ENCODE measurements at places on chromosomes 12 and 14. TPM values are rescaled to one million over a fixed set of nuclear protein-coding genes. Genes with fewer than 3 reads are reported as not detected.

DNA sequence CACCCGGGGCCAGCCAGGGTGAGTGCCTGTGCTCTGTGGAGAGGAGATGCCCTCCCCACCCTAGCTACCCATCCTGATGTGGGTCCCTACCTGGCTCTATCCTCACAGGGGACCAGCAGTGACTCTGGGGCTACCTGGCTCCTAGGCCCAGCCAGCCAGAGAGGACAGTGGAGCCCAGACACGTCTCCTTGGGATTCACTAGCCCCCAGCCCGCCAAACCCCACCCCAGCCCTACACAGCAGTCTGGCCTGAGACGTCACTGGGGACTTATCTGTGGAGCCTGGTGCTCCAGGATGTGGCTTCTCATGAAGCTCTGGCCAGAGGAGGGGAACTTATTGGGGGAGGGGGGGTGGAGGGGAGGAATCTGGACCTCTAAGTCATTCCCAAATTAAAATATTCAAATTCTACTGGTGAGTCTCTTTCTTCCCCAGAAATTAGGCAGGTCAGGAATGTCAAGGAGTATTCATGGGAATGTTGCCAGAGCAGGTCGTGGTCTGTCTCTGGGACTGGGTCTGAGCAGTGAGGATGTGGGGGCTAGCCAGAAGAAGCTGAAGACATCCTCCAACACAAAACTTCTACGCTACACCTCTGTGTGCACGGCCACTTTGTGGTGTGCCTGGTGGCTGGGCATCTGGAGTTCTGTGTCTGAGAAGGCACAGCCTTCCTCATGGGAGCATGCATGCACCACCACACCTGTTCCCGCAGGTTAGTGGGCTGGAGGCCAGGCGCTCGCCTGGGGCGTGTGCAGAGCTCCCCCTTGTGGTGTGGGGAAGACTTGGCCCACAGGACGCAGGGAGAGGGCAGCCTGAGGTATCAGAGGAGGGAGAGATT lies 2.7 kb downstream of the CMTM5 start:
- peak; percentile 28 for DNase-seq

DNA sequence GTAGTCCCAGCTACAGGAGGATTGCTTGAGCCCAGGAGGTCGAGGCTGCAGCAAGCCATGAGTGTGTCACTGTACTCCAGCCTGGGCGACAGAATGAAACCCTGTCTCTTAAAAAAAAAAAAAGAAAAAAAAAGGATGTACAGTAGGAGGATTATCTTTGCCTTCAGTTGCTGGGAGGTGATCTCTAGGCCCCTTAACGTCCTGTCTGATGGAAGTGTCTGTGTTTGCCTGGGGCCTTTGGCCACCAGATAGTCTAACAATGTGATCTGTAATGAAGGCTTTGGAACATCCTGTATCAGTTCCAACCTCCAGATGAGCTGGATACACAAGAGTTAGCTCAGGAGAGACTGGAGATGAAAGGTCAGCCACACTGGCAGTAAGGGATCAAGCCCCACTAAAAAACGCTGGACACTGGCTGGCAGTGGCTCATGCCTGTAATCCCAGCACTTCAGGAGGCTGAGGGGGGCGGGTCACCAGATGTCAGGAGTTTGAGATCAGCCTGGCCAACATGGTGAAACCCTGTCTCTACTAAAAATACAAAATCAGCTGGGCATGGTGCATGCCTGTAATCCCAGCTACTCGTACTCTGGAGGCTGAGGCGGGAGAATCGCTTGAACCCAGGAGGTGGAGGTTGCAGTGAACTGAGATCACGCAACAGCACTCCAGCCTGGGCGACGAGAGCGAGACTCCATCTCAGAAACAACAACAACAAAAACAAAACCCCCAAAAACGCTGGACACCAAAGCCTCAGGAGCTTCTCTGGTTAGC lies 19.0 kb upstream of the HNF1A start:
- DNase-seq = no peak

DNA sequence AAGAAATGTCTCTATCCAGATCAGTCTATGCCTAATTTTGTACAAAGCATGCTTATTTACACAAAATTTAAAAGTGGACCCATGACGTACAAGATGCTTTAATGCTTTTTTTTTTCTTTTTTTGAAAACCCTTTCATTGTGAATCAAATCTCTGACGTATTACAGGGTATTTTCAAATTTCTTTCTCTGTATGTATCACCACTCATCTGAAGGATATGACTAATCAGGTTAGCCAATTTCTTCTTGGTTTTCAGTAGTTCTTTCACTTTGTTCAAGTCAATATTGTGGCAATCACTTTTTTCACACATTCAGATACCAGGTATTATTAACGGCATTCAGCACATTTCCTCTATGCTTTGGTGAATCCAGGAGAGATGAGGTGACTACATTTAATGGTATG lies 685.3 kb downstream of the TRHDE start:
- no peak for DNase-seq

DNA sequence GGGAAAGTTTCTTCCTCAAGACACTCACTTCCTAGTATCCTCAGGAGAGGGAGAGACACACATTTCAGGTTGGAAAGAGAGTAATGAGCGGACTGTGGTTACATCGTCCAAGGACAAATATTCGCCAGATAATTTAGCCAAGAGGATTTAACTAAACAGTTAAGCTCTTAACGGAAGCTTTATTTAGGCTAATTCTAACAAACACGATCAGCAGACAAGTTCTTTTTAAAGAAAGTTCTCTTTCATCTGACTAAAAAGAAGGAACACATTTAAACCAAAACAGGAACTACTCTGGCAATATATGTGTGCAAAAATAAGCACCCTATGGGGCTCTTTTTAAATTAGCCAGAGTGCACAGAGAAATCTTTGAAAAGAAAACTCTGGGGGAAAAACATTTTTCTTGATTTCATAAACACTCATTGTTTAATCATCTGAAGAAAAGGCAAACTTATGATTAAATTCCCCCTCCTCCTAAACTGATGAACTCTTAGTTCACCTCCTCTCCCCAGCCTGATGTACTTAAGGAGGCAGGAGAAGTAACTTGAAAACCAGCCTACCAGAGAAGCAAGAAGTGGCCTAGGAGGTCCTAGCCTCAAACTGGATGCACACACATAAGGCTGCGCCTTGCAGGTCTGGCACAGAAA lies 13.3 kb upstream of the BTG1 start:
- DNase-seq = no peak

ISM2 gene
- polyA plus RNA-seq = 0.16 TPM

- no peak for DNase-seq
These were observed at the start of gene DRAM1 for GRCh38 chr12:101876861-101877805. TSS of gene DRAM1 (plus strand) at chr12:101877580. CDS start at chr12:101877790, 210 bp downstream.

PPP1R1A gene
- polyA plus RNA-seq = not detected

DNAJC22 gene
- polyA plus RNA-seq = not detected

- DNase-seq = no peak
These were observed 28.3 kb downstream of the SH2B3 start for GRCh38 chr12:111434049-111434448.

NUDT14 gene
- polyA plus RNA-seq = 28.8 TPM

GRCh38 chr12:3262470-3262869 lies 185.3 kb downstream of the TSPAN9 start:
- DNase-seq = no peak

DNA sequence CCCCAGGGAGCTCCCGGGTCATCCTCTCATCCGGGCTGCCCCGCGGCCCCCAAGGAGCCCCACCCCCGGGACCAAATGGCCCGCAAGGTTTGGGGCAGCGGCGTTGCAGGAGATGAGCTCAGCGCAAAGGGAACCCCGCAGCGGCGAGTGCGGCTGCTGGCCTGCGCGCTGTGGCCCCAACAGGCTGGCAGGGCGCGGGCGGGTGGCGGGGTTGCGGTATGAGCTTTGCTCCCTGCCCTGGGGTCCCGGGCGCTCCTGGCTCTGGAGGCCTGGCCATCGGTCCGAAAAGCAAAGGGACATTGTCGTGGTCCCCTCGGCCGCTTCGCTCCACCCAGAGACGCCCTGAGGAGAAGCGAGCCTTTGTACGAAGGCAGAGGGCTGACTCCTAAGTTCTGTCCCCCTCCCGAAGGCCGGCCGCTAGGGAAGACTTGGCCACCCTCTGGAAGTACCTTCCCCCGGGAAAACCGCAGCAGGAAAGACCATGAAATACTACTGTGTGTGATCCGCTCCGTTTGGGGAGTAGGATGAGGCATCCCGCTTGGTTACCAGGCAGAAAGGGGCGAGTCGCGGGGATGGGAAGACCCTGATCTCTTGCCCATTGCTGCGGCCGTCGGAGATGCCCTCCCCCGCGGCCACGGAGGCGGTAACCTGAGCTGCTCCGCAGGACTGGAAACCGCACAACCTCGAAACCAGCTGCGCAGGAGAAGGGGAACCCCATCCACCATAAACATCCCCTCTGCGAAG lies 620 bp upstream of the NID2 start:
- no peak for DNase-seq

CISTR gene
- polyA plus RNA-seq = not detected

DNA sequence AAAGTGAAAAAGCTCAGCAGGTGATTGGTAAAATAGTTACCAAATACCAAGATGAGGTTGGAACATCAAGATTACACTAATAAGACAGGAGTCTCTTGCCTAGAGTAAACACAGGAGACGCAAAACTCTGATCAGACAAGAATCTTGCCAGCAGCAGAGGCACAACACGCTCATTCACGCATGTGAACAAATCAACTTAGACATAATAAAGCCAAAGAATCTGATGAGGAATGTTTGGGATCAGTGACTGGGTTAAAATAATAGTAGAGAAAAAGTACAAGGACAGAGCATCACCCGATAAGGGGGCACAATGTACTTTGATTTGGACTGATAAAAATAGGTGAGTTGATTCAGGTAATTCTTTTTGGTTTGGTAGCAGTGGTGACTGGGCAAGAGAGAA lies 159.5 kb upstream of the GRIP1 start:
- DNase-seq = no peak

LMNTD1 gene
- polyA plus RNA-seq = 0.42 TPM

DNA sequence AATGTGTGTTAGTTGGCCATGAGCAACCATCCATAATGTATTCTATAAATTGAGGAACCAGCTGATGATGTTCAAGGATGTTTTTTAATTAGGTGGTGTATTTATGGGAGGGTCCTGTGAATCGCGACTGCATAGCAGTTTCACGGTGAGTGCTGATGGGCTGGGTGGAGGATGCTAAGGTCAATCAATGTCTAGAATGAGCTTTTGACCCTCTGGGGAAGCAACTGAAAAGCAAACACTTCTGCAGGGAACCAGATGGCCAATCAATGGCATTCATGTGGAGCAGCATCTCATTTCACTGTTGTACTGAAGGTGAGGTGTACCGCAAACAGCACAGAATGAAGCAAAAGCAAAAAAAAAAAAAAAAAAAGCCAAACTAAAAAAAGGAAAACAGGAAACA lies 676.1 kb upstream of the TMEM132C start:
- no peak for DNase-seq

MYF5 gene
- not detected for polyA plus RNA-seq

CMTM5 gene
- polyA plus RNA-seq = not detected

DNA sequence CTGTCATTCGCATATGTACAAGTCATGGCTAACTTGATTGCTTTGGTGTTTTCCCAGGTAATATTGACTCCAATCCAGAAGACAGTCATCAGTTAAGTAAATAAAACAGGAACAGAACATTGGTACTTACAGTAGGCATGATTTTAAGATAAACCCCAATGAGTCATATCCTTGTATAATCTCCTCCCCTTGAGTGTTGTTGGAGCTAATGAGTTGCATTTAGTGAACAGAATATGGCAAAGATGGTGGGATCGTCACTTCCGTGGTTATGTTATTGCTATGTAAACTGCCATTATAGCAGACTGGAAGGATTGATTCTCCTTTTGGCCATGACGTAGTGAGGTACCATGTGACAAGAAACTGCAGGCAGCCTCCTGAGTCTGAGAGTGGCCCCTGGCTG lies 102.2 kb downstream of the TMX1 start:
- peak; percentile 73 for DNase-seq

- no peak for DNase-seq
These were observed 628 bp downstream of the MEG3 start for GRCh38 chr14:100826391-100827100.
